ENCODE measurements at places on chromosomes 5 and 9. TPM values are rescaled to one million over a fixed set of nuclear protein-coding genes. Genes with fewer than 3 reads are reported as not detected.

GRCh38 chr5:111697215-111697614 lies 59.8 kb downstream of the NREP start:
- peak; percentile 36 for DNase-seq

The PCDHGA11 gene
- total RNA-seq: 29.1 TPM

DNA sequence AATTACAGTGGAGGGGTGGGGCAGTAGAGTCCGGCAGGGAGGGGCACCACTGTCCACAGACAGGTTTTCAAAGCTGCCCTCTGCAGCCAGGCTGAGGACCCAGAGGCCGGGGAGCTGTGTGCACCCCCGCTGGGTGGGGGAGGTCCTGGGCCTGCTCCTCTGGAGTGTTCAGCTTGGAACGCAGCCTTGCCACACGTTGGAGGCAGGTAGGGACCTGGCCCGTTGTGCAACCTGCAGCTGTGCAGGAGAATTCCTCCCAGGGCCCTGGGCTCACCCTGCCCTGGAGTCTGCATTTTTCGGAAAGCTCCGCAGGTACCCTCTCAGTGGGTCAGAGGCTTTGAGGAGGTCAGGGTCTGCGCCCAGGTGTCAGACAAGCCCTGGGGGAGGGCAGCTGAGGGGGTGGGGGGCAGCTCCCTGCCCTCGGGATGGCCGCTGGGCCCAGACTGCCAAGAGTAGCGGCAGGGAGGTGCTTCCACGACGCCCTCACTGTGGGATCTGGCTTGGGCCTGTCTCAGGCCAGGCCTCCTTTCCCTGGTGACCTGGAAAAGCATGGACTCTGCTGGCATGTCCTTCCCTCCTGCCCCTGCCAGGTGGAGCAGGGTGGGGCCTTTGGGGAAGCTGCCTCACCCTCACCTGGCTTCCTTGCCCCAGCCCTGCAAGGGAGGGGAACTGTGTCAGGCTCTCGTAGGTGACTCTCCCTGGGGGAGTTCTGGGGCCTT lies 29.5 kb downstream of the RXRA start:
- no peak for DNase-seq

- DNase-seq: no peak
Measured at GRCh38 chr5:122172207-122172606, 42.9 kb downstream of the ZNF474 start.

DNA sequence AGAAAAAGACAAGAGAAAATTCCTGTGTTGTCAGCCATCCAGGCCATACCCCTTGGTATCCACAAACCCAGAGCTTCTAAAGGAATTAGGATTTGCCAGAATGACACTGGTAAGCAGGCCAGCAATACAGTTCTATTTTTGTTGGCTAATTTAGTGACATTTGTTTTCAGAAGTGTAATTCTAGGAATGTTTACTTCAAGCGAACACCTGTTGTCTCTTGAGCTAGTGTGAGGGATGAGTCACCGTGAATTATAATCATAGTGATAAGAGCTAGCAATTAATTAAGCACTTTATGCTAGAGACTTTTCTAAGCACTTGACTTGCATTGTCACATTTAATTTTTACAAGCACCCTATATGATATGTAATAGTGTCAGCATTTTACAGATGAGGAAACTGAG lies 99.2 kb downstream of the PRKACG start:
- DNase-seq: no peak

GRCh38 chr5:31847354-31847753 lies 208.4 kb downstream of the PDZD2 start:
- DNase-seq: peak; percentile 65

GRCh38 chr5:39716532-39717028 lies 291.8 kb upstream of the DAB2 start:
- no peak for DNase-seq

DNA sequence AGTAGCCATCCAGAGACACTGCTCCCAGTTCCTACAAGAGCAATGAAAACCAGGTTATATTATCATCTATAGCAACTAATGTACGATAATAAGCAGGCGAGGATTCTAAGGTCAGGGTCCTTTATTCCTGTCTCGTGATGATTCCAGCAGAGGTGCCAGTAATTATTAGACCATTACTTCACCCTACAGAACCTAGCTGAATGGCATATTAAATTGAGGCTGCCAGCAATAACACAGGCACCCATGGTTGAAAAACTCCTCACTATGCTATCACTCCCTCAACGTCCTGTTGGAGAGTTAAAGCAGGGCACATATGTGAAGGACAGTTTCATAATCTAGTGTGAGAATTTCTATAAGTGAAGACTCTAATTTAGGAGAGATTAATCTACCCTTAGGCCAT lies 29.7 kb downstream of the DCAF12 start:
- DNase-seq: no peak

- no peak for DNase-seq
Measured at GRCh38 chr5:137264041-137264440, 235.1 kb downstream of the SPOCK1 start.

The PCDHB8 gene
- 6.9 TPM for total RNA-seq

DNA sequence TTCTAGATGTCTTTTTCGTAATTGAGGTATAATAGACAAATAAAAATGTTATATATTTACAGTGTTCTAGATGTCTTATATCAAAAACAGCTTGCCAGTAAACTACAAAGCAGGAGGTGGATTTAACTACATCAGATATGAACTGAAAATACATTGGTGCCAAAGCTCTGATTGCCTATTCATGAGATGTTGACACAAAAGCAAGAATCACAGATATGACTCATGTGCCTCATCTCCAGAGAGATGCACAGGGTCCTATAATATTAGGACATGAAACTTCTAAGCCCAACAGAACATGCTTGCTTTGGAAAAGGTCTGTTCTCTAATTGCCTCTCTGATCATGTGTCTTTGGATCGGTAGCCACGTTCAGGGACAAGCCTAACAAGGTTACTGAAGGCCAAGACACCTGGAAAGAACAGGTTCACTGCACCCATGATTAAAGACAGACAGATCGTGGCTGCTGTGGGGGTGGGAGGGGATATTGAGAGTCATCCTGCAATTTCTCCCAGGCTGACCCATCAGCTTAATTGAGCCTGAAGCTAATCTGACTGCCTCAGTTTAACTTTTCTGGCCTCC lies 16.8 kb downstream of the ABCA1 start:
- no peak for DNase-seq

The PRLR gene
- total RNA-seq: 5.2 TPM

DNA sequence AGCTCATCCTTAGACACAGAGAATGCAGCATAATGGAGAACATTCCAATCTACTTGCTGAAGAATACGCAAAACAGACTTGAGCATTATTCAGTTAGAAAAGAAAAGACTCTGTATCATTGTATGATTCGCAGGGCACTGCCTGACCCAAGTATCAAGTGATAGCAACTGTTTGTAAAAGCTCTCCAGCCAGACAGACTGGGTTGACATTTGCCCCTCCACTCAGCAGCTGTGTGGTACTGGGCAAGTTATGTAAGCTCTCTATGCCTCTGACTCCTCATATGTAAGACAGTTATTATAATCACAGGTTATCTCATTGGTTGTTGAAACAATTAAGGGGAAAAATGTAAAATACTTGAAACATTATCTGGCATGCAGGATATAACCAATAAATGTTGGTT lies 505.0 kb downstream of the ELAVL2 start:
- DNase-seq: no peak

Measured in cerebellum (tissue), 4 donors.